ENCODE measurements at places on chromosomes 4 and X.

DNA sequence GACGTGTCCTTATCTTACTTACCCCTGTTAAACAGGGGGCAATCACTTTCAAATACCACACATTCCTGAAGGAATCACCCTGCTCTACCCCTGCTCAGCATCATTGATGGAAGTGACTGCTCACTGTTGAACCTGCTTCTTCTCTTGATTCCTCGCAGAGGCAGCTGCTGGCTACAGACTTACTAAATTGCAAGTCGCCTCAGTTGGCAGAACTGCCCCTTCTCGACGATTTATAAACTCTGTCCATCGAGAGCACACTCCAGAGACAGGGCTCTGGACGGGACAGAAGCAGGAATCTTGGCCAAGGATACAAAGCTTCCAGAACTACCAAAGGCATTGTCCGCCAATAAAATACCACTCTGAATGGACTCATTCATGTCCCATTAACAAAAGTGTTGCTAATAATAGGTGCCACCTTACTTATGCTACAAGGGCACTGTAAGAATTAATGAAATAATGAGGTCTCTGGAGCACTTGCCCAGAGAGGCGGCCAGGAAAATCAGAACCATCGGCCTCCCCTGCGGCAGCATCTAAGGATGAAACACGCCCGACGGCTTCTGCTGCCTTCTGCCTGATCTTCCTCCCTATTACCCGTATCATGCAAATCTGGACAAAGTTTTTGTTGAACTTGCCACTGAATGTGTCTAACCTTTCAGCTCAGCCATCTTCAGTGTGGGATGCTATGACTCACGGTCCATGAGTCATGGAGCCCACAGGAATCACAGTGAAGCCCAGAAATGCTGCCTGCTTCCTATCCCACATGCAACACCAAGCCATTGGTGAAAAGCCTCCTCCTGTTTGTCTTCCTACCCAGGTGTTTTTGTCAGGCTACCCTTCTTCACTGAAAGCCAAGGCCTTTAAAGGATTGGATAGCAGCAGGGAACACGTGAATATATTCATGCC lies 164.9 kb downstream of the MAML3 start:
- DNase-seq, result no peak

DNA sequence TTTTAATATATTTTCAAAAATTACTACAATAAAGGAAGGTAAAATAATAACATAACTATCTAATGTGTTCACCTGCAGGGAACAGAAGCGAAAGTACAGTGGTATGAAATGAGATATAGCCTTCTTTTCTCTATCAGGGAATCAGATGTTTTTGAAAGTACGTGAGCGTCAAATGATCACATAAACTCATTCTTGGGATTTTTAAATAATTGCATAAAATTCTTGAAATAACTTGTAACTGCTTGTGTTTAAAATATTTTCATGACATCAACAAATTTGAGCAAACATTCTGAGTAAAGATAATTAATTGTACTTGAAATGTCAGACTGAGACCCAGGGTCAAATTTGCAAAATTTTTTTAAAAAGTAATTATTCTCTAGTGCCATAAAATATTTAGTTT lies 193.5 kb upstream of the NEIL3 start:
- no peak for DNase-seq

GRCh38 chrX:150731795-150732194 lies 38.6 kb downstream of the MTMR1 start:
- DNase-seq, result no peak

DNA sequence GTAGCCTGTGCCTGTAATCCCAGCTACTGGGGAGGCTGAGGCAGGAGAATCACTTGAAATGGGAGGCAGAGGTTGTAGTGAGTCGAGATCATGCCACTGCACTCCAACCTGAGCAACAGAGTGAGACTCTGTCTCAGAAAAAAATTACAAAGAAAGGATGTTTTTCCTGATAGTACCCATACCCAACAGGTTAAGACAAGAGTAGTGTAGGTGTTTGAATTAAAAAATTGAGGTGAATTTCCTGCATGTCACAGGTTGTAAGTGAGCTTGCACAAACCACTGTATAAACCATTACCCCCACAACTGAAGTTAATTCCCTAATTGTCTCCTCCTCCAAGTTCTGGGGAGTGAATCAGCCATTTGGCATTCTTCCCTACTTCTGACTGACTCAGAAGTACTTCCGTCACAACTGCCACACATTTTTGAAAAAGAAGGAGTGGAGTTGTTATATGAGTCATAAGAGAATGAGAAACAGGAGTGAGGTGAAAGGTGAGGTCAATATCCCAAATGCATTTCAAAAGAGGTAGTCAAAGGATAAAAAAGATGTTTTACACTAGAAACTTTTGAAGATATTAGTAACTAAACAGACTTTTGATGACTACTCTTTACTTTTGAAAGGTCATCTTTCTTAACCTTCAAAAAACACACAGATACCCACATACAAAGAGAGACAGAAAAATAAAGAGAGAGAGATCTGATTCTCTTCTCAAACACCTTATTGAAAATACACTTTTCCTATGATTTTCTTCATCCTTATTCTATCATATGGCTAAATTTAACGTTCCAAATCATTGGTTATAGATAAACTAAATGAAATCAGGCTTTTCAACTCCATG lies 134.5 kb downstream of the BTC start:
- DNase-seq, result no peak

DNA sequence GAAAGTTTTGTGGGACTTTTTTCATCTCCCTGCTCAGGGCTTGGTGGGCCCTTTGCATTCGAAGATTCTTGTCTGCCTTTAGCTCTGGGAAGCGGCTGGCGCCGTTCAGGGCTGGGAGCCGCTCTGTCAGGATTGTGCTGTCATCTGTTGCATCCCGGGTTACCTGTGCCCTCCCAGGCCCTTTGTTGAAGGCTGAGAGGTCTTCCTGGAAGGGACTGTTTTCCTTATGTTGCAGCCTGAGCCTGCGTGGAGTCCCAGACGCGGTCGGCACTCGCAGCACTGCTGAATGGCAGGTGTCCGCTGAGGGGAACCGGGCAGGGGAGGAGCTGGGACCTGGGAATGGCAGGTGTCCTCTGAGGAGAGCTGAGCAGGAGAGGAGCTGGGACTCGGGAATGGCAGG lies 15.9 kb downstream of the RGS12 start:
- DNase-seq, result no peak

GRCh38 chrX:154375156-154375504 lies 696 bp upstream of the FLNA start:
- DNase-seq, result no peak

- DNase-seq, result no peak
These were observed 12.4 kb downstream of the SMIM14 start for GRCh38 chr4:39626261-39626660.

Measured in stimulated activated CD8-positive, alpha-beta memory T cell treated with anti-CD3 and anti-CD28 coated beads, Interleukin-2, amount 100 ng/mL, for 1 hour (primary cell).